ENCODE measurements at places on chromosomes 13 and 19.

DNA sequence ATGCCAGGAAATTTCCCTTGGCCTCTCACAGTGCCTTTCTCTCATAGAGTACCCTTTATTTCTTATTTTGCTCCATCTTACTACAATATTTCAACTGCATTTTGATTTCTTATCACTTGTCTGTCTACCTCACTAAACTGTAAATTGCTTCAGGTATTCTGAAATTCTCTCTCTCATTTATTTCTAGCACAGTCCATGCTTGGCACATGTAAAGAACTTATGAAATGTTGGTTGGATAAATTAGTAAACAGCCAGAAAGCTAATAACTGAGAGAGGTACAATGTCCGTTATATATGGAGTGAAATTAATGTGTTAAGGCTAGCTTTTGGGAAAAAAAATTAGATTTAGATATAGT is 138.3 kb upstream of the RFC3 start:
- no peak for DNase-seq

GRCh38 chr13:92259046-92259445 is 860.6 kb downstream of the GPC5 start:
- no peak for DNase-seq

GRCh38 chr19:34306213-34306661 is 51.9 kb downstream of the GARRE1 start:
- no peak for DNase-seq

GRCh38 chr19:53809518-53810186 is 14.5 kb downstream of the NLRP12 start:
- no peak for DNase-seq

GRCh38 chr19:46406976-46407375 is 6.4 kb downstream of the CCDC8 start:
- no peak for DNase-seq

GRCh38 chr13:47511647-47512046 is 489.4 kb downstream of the SUCLA2 start:
- no peak for DNase-seq

DNA sequence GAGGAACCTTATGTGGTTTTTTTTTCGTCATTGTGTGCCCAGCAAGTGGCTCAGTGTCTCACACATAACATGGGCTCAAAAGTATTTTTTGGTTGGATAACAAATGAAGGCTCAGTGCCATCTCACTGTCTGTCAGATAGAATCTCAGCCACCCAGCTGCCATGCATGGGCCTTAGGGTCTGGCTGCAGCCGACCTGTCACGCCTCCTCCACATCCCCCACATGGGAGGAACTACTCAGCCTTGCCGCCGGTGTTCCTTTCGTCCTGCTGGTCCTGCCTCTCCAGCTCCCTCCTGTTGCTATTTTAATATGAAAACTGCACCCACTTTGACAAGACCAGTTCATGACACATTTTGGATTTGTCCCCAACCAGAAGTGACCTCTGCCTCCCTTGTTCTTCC is 121.2 kb downstream of the SHISA2 start:
- DNase-seq = no peak

GRCh38 chr19:18736415-18737336 is 53.2 kb downstream of the CRTC1 start:
- no peak for DNase-seq

DNA sequence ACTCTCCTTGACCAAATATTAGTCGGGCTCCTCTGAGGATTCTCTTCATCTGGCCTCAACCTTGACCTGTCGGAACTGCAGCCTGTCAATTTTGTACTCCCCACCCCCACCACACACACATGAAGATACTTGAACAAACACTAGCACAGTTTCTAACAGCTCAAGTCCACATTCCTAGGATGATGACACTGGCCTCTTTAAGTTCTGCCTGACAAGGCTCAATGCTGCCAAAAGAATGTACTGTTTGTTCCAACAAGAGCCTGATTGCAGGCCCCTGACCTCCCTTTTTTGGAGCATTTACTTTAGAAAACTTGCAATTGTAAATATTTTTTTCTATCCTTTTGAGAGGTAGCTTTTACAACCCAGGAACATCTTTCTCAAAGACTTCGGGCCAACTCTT is 169.2 kb upstream of the IRS2 start:
- DNase-seq = no peak

- DNase-seq = no peak
These were observed 6.7 kb upstream of the RPS19 start for GRCh38 chr19:41853344-41853743.

DNA sequence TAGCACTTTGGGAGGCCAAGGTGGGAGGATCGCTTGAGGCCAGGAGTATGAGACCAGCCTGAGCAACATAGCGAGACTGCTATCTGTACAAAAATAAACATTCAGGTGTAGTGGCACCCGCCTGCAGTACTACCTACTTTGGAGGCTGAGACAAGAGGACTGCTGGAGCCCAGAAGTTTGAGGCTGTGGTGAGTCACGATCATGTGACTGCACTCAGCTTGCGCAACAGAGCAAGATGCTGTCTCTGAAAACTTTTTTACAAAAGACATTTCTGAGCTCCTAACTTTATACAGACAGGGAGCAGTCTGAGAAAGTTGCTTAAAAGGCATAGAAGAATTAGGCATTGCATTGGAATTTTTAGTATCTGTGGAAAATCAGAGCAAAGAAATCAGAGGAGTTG is 10.4 kb upstream of the TBC1D4 start:
- DNase-seq = no peak

GRCh38 chr19:19578252-19578651 is 40.2 kb downstream of the CILP2 start:
- no peak for DNase-seq

DNA sequence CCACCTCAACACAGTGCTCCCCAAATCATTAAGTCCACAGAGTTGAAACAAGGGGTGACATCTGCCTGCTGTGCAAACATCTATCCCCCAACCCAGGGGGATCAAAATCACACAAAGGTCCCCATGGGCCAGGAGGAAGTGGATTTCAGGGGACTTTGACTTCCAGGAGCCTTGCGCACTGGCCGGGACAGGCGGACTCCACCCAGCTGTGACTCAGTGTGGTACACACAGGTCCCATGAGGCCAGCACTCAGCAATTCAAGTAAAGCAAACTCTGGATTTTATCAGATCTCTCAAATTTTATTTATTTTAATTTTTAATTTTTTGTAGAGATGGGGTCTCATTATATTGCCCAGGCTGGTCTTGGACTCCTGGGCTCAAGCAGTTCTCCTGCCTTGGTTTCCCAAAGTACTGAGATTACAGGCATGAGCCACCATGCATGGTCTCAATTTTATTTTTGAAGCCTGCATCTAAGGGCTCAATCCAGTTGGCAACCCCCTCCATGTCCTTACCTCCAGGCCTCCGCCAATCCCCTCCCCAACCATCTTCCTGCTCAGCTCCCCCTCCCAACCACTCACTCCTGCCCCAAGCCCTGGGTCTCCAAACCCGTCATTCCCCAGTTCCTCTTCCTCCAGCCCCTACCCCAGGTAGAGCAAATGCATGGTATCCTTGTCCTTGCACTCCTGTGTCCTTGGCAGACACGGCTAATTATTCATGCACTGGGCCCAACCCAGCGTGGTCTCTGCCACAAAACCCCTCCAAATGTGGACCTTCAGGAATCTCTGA is 18.2 kb downstream of the ARHGAP33 start:
- DNase-seq = no peak

- DNase-seq = no peak
These were observed 191.1 kb downstream of the EFNB2 start for GRCh38 chr13:106344342-106344741.

GRCh38 chr13:35712907-35713761 is 236.6 kb upstream of the MAB21L1 start:
- DNase-seq = no peak

GRCh38 chr13:108813587-108814170 is 184.3 kb downstream of the MYO16 start:
- no peak for DNase-seq

DNA sequence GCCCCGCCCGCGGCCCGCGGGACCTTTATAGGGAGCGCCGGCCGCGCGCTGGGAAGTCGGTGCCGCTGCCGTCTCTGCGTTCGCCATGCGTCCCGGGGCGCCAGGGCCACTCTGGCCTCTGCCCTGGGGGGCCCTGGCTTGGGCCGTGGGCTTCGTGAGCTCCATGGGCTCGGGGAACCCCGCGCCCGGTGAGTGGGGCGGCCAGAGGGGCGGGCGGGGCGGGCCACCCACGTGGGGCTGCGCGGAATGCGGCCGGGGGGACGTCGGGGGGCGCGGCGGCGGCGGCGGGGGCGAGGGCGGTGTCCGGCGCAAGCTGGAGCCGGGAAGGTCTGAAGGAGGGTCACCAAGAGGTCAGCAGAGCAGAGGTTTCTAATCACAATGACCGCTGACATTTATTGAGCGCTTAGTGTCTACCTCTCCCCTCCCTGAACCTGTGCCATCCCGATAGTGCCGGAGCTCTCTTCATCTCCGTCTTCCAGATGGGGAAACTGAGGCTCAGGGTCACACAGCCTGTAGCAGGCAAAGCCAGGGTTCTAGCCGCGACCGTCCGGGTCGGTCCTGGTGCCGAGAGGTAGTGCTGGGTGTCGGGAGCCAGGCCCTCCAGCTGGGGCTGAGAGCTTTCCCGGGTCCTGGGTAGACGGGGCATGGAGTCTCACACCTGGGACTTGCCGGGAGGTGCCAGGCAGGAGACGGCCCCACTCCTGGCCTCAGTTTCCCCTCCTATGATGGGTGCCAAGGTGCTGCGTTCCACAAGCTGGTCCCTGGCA is at the start of gene FSTL3:
Gene FSTL3 (plus strand): TSS at position 54 of the 767 bp plus-strand sequence. CDS start 32 bp downstream, at position 86.
- no peak for DNase-seq

GRCh38 chr19:42295831-42296525 is 6.0 kb upstream of the PRR19 start:
- peak; percentile 96 for DNase-seq

GRCh38 chr13:75724752-75725517 is 88.8 kb downstream of the LMO7 start:
- DNase-seq = no peak

- no peak for DNase-seq
These were observed 1276.5 kb upstream of the MIR17HG start for GRCh38 chr13:90070837-90071525.

DNA sequence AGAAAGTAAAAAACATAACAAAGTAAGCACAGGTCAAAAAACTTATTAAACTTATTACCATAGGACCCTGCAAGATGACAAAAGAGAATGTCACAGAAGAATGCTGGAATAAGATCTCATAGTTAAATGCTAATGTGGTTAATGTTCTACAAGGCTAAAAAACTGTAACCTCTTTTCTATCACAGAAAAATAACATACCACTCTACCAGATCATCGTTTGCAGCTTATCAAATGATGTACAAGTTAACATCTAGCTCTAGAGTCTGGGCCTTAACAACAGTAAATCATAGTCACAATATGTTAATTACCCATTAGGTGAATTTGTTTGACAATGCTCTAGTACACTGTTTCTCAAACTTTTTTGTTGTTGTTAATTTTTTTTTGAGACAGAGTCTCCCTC is 53.0 kb downstream of the NUFIP1 start:
- DNase-seq = no peak

DNA sequence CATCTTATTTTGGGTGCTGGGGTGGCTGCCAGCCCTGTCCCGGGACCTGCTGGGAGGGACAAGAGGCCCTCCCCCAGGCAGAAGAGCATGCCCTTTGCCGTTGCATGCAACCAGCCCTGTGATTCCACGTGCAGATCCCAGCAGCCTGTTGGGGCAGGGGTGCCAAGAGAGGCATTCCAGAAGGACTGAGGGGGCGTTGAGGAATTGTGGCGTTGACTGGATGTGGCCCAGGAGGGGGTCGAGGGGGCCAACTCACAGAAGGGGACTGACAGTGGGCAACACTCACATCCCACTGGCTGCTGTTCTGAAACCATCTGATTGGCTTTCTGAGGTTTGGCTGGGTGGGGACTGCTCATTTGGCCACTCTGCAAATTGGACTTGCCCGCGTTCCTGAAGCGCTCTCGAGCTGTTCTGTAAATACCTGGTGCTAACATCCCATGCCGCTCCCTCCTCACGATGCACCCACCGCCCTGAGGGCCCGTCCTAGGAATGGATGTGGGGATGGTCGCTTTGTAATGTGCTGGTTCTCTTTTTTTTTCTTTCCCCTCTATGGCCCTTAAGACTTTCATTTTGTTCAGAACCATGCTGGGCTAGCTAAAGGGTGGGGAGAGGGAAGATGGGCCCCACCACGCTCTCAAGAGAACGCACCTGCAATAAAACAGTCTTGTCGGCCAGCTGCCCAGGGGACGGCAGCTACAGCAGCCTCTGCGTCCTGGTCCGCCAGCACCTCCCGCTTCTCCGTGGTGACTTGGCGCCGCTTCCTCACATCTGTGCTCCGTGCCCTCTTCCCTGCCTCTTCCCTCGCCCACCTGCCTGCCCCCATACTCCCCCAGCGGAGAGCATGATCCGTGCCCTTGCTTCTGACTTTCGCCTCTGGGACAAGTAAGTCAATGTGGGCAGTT is 8.6 kb downstream of the CALM3 start:
- DNase-seq = peak; percentile 13

- peak; percentile 67 for DNase-seq
These were observed 12.0 kb downstream of the WDR88 start for GRCh38 chr19:33143897-33144405.

GRCh38 chr13:27138457-27139093 is 33.0 kb downstream of the USP12 start:
- no peak for DNase-seq

GRCh38 chr13:32829269-32829668 is 187.0 kb upstream of the KL start:
- no peak for DNase-seq

- no peak for DNase-seq
These were observed 109.8 kb downstream of the KL start for GRCh38 chr13:33125821-33126570.

GRCh38 chr19:16376649-16377048 is 52.0 kb downstream of the KLF2 start:
- peak; percentile 58 for DNase-seq

GRCh38 chr13:26060357-26060756 is 8.5 kb upstream of the SHISA2 start:
- DNase-seq = no peak

DNA sequence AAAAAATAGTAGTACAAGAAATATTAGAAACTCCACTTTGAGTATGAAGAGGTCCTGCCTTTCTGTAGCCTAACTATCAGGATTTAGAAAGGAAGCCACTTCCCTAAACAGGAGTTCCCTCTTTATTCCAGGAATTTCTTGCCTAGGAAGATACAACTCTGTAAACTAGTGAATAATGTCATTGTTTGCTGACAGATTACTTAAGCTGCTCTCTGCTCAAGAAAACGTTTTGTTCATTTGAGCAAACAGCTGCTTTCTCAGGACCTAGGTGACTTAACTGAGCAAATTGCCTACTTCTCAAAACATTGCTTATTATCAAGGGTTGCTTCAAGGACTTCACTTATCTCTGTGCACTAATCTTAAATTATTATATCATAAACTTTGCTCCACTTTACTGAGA is 1419.4 kb upstream of the SLC10A2 start:
- DNase-seq = no peak

DNA sequence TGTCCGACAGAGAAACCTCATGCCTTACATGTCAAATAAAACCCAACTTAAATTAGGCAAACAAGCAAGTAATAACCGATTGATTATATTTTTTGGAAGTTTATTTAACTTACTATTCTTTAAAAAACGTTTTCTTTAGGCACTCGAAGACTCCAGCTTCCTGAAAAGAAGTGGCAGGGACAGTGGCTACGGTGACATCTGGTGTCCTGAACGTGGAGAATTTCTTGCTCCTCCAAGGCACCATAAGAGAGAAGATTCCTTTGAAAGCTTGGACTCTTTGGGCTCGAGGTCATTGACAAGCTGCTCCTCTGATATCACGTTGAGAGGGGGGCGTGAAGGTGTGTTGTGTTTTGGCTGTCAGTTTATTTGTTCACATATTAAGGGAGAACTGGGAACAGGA is 164.4 kb downstream of the LMO7 start:
- DNase-seq = no peak

All from activated T-cell treated with anti-CD3 and anti-CD28 coated beads, Interleukin-2, amount 50 U/mL, for 1 hour (primary cell).